Thoracic aorta (tissue), 2 donors: ENCODE measurements at places on chromosomes 16 and 17. TPM values are rescaled to one million over a fixed set of nuclear protein-coding genes. Genes with fewer than 3 reads are reported as not detected.

KIF1C gene
- 113 TPM for total RNA-seq

CRISPLD2 gene
- 116 TPM for total RNA-seq

ZSCAN10 gene
- not detected for total RNA-seq

UNKL gene
- 22.1 TPM for total RNA-seq

- no peaks in the 10 kb centered on the region for H3K4me1 ChIP-seq
- no peaks in the 10 kb centered on the region for H3K27me3 ChIP-seq
- no peak overlapping the region for H3K27ac ChIP-seq
- DNase-seq: no peak
- no peaks in the 10 kb centered on the region for H3K36me3 ChIP-seq
Observed at GRCh38 chr16:73204359-73205152, 156.6 kb upstream of the ZFHX3 start.

- H3K4me1 ChIP-seq: peaks cover 3% of the 10 kb centered on the region
- DNase-seq: no peak
- H3K27me3 ChIP-seq: no peaks in the 10 kb centered on the region
- no peaks in the 10 kb centered on the region for H3K36me3 ChIP-seq
- peak overlapping the region; percentile 77 for H3K4me3 ChIP-seq
- no peak overlapping the region for H3K27ac ChIP-seq
Observed at GRCh38 chr17:2023692-2024571, 1.2 kb downstream of the RTN4RL1 start.

DNA sequence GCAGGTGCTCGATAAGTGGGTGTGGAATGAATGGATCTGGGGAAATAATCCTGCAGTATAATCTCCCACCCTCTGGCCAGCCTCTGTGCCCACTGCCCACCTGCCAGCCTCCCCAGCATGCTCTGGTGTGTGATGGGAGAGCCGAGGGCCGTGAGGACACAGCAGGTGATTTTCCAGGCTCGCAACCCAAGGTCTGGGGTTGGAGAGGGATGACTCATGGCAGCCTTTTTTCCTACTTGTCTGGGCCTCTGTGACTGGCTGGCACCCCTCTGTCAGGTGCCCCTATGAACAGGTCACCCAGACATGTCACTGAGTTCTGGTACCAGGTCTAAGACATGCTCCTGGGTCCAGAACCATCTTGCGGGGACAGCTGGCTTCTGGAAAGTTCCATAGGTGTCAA lies 385.7 kb upstream of the TNRC6C start:
- no peaks in the 10 kb centered on the region for H3K27me3 ChIP-seq
- H3K36me3 ChIP-seq: no peaks in the 10 kb centered on the region
- no peak overlapping the region for H3K4me3 ChIP-seq
- no peak for DNase-seq
- no peak overlapping the region for H3K27ac ChIP-seq

DNA sequence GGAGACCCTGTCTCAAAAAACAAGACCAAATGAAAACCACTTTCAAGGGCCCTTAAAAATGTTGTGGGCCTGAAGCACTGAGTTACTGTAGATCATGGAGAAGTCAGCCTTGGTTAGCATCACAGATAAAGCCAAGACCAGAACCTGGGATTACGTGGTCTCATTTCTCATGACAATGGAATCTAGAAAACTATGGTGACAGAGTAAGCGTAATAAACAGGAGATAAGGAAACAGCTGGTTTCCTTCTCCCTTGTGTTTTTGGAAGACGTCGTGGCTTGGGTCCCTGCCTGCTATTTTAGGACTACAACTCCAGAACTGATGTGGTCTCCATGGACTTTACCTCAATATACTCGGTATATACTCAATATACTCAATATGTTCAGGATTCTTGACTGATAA lies 180.7 kb upstream of the ZFHX3 start:
- H3K27ac ChIP-seq: peak overlapping the region; percentile 30
- DNase-seq: no peak
- no peak overlapping the region for H3K4me3 ChIP-seq
- H3K36me3 ChIP-seq: no peaks in the 10 kb centered on the region
- H3K4me1 ChIP-seq: peaks cover 11% of the 10 kb centered on the region

DNA sequence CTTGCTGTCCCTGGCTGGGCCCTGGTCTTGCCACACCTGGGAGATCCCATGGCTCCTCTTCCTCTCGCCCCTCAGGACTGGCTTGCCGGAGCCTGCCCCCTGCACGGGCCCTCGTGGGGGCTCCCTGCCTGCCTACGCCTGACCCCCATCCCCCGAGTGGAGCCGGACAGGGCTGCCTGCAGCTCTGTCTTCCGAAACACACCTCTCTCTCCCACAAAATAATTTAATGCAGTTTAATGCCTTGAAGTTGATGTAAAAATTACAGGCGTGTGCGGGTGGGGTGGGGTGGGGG lies 22.4 kb upstream of the SLC38A10 start:
- no peaks in the 10 kb centered on the region for H3K4me1 ChIP-seq
- no peaks in the 10 kb centered on the region for H3K36me3 ChIP-seq
- no peak overlapping the region for H3K4me3 ChIP-seq
- H3K27ac ChIP-seq: no peak overlapping the region
- no peaks in the 10 kb centered on the region for H3K27me3 ChIP-seq

- H3K27ac ChIP-seq: no peak overlapping the region
- no peak overlapping the region for H3K4me3 ChIP-seq
- DNase-seq: no peak
- H3K4me1 ChIP-seq: no peaks in the 10 kb centered on the region
- H3K27me3 ChIP-seq: no peaks in the 10 kb centered on the region
Observed at GRCh38 chr17:38598536-38598935, 7.2 kb downstream of the SRCIN1 start.

DNA sequence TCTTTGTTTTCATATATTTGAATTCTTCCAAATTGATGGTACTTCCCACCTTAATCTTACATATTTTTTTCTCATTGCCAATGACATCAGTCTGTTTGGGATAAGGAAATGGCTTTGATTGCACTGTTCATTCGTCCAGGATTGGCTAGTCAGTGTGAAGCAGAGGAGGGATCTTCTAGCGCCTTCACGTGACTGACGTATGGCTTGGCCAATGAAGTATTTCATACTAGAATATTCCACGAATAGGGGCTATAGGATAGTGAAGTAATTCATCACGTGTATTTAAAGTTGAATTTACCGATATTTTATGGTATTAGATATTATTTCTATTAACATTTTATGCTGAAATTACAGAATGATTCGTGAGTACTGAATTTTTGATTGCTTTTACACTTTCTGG lies 178.7 kb upstream of the ZFHX3 start:
- H3K27ac ChIP-seq: no peak overlapping the region
- DNase-seq: no peak
- peaks cover 6% of the 10 kb centered on the region for H3K4me1 ChIP-seq
- H3K4me3 ChIP-seq: no peak overlapping the region
- H3K27me3 ChIP-seq: no peaks in the 10 kb centered on the region
- no peaks in the 10 kb centered on the region for H3K36me3 ChIP-seq

DNA sequence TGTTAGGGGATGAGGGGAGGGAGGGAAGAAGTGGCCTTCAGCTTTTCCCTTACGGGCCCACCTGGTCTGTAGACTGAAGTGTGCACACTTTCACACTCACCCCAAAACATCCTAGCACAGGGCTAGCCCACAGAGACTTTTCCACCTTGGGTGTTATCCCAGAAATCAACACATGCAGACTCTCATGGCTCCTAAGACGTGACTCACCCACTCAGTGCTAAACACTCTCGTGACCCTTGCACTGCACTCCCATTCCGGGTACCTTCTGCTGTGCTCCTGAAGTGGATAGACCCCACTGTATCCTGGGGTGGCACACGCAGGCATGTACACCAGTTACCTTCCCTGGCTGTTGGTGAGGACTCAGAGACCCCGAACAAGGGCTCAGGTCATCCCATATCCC lies 23.0 kb upstream of the ABCC3 start:
- H3K4me3 ChIP-seq: no peak overlapping the region
- no peaks in the 10 kb centered on the region for H3K27me3 ChIP-seq
- no peaks in the 10 kb centered on the region for H3K36me3 ChIP-seq
- no peak overlapping the region for H3K27ac ChIP-seq

DNA sequence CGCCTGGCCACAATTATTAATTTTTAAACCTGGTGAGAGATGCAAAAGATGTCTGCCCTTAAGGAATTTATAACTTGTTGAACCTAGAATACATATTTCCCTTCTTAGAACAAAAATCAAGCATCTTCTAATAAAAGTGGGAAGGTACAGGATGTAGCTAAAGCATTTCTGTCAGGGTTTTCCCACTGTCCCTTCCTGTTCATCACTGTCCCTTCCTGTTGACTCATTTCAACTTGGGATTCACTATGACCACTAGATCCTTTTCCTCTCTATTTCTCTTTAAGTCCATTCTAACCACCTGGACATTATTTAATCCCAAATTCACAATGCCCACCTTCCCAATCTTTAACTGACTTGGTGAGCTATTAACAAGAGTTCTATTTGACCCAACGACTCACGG lies 33.9 kb upstream of the CDRT4 start:
- peaks cover 15% of the 10 kb centered on the region for H3K4me1 ChIP-seq
- H3K27me3 ChIP-seq: no peaks in the 10 kb centered on the region
